ENCODE measurements at places on chromosomes 5 and 9.

DNA sequence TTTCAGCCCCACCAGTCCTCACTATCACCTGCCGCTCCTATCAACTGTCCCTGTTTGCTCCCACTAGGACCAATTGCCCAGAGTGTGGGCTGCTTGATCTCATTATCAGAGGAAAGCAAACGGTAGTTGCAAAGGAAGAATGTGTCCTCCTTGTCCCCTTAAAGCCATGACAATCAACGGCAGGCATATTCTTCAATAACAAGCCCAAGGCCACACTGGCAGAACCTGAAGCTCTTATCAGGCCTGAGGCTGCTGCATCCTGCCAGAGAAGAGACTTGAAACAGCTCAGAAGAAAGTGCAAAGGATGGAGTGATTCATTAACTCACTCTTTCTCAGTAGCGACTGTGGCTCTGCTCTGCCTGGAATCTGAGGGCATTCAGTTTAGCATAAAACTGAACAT is 39.2 kb upstream of the MAN2A1 start:
- DNase-seq, result no peak

GRCh38 chr5:37112383-37112991 is 136.7 kb downstream of the CPLANE1 start:
- no peak for DNase-seq

DNA sequence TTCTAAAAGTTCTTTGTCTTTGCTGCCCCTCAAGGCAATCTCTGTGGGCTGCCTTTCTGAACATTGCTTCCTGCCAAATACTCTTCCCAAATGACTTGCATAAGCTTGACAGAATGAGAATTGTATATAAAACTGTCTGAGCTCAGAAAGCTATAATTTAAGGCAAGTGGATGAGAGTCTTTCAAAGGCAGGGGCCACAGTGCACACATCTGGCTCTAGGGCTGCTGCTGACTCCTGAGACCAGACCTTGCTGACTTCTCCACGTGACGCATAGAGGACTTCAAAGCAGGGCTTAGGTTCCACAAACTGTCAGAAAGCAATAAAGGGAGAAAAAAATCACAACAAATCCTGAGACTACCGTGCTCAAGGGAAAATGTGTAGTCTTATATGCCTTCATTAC is 79.4 kb upstream of the DIRAS2 start:
- no peak for DNase-seq

- no peak for DNase-seq
Measured at GRCh38 chr5:68086857-68087256, 128.7 kb upstream of the PIK3R1 start.

DNA sequence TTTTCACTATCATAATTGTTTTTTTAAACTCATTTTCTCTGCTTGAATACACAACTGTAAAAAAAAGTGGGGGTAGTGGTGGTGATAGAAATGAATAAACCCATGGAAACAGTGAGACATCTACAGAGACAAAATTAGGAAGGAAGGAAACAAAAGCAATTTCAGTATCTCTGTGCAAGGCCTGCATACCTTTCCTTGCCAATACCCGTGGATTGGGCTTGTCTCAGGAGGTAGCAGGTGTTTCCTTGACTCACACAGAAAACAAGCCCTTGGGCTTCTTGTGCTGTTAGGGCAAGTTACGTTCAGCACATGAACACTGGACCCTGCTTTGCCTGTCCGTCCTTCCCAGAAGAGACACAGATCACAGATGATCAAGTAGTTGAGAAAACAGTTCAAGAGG is 372.2 kb downstream of the ZSWIM6 start:
- DNase-seq, result no peak

GRCh38 chr5:168697034-168697720 is 118.0 kb upstream of the PANK3 start:
- DNase-seq, result no peak

- no peak for DNase-seq
Measured at GRCh38 chr5:167684251-167684650, 607.2 kb upstream of the WWC1 start.

GRCh38 chr9:132631280-132631679 is 38.5 kb downstream of the DDX31 start:
- no peak for DNase-seq

- no peak for DNase-seq
Measured at GRCh38 chr5:138092301-138092700, 8.5 kb downstream of the WNT8A start.

DNA sequence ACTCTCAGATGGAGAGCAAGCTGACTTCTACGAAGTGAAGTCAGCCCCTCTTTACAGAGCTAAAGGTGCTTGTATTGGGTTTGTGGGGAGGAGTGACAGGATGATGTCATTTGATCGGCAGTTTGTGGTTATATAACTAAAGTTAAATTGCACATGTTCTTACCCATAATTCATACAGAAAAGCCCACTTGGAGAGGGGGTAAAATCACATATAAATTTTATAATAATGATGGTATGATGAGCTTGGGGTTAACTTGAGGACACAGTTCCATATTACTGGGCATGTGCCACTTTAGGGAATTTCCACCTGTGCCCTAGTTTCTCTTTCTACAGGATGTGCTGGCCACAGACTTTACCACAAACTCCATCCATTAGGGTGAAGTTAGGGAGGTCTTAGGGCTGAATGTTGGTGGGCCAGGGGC is 1178.6 kb upstream of the CDH9 start:
- DNase-seq, result no peak

- no peak for DNase-seq
Measured at GRCh38 chr9:118961857-118962256, 407.4 kb downstream of the BRINP1 start.

- no peak for DNase-seq
Measured at GRCh38 chr5:157496864-157497263, 36.9 kb downstream of the NIPAL4 start.

GRCh38 chr9:101274971-101275768 is 109.6 kb downstream of the BAAT start:
- DNase-seq, result no peak

DNA sequence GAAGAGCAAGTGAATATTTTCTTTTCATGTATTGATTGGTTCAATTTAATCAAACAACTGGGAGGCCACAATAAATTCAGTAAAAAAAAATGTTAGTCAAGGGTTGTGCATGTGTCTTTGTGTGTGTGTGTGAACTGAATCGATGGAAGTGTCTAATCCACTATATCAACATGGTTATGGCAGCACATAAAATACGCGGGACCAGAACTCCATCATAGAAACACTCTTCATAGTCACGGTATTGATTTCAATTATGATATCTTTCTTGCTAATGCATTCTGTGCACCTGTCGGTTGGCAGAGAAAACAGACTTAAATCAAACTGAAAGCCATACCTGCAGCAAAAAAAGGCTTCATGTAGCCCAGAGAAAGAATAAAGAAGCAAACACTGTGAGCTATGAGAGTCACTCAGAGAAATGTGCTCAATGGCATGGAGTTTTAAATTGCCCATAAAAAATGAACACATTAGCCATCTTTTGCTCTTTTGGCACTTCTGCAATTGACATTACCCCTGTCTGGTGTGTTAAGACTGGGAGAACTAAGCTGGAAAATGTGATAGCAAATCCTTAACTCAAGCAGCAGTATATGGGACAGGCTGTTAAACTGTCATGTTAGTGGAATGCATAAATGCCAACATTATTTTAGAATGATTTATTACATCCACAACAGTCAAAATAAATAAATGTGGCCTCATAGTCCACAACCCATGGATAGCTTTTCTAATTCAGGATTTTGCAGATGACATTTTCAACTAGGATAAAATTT is 642.4 kb upstream of the C9orf72 start:
- no peak for DNase-seq

DNA sequence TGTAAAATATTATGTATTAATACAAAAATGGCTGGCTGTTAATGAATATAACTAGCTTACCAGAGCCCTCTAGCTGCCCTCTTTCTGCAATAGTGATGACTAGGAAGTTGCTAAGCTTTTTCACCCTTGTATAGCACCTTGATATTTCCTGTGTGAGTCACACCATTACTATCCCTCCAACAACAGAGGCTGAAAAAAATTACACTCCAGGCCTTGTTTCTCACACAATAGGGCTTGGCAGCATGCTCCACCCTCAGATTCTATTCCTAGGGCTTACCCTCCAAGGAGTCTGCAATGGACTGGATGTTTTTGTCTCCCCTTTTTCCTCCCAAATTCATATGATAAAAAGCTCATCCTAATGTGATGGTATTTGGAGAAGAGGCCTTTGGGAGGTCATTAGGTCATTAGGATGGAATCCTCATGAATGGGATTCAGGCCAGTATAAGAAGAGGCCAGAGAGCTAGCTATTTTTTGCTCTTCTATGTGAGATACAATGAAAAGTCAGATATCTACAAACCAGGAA is 184.6 kb upstream of the MAP1B start:
- no peak for DNase-seq

DNA sequence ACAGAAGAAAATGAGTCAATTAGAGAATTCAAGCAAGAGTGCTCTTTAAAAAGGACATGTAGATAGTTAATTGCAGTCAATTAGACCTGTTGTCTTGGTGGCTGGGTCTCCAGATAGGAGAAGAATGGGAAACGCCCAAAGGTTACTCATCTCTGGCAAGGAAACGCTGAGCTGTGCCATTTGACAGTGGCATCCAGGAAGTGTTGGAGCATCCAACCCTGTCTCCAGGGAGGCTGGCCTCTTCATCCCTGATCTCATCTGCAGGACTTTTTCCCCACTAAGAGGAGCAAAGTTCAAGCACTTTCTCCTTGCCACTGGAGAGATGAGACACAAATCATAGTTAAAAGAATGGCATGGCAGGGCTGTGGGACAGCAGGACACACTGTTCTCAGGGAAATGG is 111.7 kb upstream of the MSX2 start:
- no peak for DNase-seq

DNA sequence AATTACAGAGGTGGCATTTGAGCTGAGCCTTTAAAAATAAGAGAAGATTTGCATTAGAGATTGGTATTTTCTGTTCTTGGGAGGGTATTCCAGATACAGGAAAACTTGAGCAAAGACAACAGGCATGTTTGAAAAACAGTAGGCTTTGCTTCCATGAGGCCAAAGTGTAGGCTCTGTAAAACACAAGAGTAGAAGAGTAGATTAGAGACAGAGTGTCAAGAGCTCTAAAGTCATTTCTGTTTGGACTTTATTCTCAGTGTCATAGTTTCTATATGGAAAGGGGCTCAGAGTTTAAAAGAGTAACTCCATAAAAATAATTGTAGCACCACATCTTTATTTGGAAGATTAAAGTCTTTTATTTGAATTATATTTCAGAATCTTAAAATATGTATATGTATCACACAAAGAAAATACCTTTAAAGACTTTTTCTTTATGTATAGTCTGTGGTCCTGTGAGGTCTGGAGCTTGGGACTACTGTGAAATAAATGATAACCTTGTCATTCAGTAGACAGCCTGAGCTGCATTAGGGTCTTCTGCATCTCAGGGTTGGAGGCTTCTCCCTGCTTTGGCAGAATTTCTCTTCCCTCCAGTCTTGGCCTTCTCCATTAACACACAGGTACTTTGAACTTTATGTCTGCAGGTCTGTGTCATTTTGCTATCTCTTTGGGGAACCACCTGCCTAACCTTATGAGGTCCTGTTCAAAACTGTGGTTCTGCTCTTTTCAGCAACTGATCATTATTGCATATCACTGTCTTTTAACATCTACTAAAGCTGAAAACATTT is 73.6 kb downstream of the ZSWIM6 start:
- DNase-seq, result no peak

- no peak for DNase-seq
Measured at GRCh38 chr9:36046923-36047322, 10.2 kb downstream of the RECK start.

DNA sequence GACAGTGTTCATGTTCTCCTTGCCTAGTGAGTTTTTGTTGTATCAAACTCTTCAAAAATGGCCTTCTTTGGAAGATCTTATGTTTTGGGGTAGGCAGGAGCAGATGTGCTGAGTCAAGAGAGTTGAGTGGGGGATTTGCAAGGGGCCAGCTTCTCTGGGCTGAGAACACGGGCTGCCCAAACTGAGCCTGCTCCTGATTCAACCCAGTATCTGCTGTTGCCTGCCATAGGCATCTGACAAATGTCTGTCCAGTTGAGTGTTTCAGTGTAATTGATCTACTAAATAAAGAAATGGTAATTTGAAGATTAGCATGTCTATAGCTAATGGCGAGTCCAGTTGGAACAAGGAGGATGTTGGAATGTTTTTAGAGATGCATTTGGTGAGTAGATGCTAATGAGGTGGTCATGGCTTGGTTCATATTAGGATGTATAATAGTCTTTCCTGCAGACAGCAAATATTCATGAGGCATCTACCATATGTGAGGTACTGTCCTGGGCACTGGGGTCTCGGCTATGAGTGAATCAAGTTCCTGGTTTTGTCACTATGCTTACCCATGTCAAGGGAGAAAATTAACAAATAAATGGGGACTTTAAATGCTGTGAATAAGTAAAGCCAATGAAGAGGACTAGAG is 119.5 kb downstream of the ADCY2 start:
- no peak for DNase-seq

DNA sequence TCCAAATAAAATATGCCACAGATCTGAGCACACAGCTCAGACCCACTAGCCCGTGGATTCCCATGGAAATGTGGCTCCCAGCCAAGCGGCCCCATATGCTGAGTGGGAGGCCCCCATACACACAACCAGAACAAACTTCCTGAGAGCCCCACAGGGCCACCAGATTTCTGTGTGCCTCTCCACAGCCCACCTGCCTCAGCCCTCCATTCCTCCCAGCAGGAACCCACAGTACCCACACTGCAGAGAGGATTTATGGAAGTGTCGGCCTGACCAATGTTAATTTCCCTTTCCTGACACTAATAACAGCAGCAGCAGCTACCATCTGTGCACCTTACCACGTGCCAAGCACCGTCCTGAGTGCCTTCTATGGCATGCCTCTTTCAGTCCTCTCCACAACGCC is 99.3 kb upstream of the SPOCK1 start:
- DNase-seq, result no peak

DNA sequence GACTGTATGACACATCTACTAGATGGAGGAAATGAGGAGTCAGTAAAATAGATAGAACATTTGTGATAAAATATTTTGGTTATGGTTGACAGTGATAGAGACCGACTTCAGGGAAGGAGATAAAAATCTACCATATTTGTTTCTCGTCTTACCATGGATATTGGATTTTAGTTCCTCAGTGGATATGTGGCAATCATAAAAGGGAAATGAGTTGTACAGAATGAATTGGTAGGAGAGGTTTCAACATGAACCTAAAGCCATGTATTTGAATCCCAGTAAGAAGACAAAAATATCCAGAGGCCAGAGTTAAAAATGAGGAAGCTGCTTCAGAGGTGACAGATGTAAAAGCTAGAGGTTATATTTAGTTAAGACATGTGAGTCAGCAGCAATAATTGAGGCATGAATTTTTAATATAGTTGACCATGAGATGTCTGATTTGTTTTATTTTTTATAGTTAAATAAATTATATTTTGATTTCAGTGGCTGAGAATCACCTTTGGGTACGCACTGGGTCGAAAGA is 480.4 kb upstream of the TUSC1 start:
- DNase-seq, result no peak

- DNase-seq, result no peak
Measured at GRCh38 chr5:3343211-3343610, 252.4 kb upstream of the IRX1 start.

DNA sequence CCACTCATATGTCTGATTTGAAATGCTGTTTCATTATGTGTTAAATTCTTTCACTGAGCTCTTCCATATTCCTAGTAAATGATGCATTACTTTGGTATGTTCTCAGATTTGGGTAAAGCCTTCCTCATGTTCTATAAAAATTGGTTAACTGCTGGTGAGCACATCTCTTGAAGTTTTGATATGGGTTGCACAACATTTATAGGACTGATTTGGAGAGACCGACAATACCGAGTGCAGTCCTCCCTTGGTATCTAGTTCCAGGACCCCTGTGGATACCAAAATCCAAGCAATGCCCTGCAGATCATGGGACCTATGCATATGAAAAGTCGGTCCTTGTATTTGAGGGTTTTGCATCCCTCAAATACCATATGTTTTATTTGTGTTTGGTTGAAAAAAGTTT is 37.8 kb downstream of the WDR36 start:
- DNase-seq, result no peak
